Activated CD4-positive, alpha-beta T cell treated with anti-CD3 and anti-CD28 coated beads, Interleukin-2, amount 50 U/mL, for 1 hour (primary cell): ENCODE measurements at places on chromosomes 7 and 10.

DNA sequence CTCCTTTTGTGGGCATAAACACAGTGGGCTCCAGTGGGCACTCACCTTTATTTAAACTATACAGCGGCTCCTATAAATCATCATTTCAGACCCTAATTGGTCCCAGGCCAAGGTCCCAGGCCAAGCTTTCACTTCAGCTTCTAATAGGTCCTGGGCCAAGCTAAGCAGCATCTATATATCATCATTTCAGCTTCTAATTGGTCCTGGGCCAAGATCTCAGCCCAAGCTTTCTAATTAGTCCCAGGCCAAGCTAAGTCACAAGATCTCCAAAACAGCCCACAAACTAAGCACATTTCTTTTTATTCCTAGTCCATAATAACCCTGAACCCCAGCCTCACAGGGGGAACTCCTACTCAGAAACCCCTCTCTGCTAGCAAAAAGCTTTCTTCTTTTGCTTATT lies 47.1 kb downstream of the ZNF680 start:
- DNase-seq, result no peak

GRCh38 chr10:131806646-131807317 lies 94.0 kb upstream of the PPP2R2D start:
- DNase-seq, result no peak

- DNase-seq, result peak; percentile 27
Observed at GRCh38 chr10:70458329-70459060, 17.0 kb upstream of the NODAL start.

- DNase-seq, result no peak
Observed at GRCh38 chr10:91090761-91091529, 129.5 kb upstream of the PCGF5 start.

DNA sequence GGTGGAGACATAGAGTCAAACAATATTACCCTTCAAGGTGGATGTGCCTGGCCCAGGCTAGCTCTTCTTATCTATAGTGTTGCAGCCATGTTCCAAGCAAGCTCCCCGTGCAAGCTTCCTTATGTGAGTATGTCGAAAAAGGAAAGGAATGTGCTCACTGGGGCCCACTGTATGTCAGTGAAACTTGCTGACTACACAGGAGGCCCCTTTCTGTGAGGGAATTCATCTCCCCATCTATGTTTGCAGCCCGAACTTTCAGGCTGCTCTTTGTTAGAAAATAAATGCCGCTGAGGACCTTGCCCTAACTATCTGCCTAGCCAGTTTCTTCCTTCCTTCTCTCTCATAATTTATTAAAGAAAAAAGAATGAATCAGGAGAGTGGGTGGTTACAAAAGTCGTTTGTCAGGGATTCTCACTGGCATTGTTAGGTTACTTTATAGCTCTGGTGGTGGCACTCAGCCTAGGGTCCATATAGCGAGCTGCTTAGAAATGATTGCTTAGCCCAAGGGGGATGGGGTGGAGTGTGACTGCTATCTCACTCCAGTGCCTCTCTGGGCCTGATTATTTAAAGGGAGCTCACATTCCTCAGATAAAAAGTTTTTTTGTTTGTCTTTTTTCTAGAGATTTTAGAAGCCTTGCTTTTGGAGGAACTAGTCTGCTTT lies 302.1 kb downstream of the ABCA13 start:
- no peak for DNase-seq

DNA sequence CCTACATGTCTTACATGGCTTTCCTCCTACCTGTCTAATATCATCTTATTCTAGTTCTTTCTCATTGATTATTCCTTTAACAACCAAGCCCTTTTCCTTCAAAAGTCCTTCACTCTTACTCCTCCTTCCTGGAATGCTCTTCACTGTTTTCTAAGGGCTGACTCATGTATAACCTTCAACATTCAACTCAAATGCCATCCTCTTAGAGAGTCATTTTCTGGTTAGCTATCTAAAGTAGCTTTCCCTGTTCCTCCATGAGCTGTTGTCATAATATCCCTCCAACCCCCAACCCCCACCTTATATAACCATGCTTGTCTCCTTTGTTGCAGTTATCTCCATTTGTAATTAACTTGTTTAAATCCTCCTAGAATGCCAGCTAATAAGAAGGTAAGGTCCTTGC lies 286.8 kb downstream of the ADK start:
- no peak for DNase-seq

- DNase-seq, result no peak
Observed at GRCh38 chr10:84994722-84995121, 666.3 kb downstream of the CCSER2 start.

- peak; percentile 94 for DNase-seq
Observed at GRCh38 chr10:133307776-133308420, 774 bp downstream of the TUBGCP2 start.

GRCh38 chr10:73655257-73655989 lies 406 bp downstream of the SYNPO2L start:
- DNase-seq, result no peak

GRCh38 chr7:40757109-40757508 lies 622.3 kb downstream of the SUGCT start:
- no peak for DNase-seq
